ENCODE measurements at places on chromosomes 13 and 19.
A peak's percentile ranks its signal among the peaks of the same experiment; 100 is the strongest.

GRCh38 chr13:30108913-30109237, 198.5 kb downstream of the KATNAL1 start:
- DNase-seq = peak; percentile 86

DNA sequence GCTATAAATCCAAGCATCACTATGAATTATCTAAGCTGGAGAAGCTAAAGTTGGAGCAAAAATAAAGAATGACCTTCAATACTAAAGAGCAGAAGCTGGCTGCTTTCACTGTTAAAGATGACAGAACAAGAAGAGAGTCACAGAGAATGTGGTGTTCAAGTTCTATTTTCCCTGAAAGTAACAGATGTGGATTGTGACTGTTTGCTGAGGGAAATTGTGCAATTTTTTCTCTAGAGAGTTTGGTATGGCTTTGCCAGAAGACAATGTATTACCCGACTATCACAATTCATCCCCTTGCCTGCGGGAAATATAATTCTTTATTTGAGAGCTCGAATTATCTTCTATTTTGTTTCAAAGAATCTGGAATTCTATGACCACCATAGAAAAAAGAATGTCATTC, 83.1 kb downstream of the TNFSF13B start:
- DNase-seq = no peak

- DNase-seq = no peak
These were observed 175.5 kb downstream of the COL4A1 start for GRCh38 chr13:110131424-110131823.

DNA sequence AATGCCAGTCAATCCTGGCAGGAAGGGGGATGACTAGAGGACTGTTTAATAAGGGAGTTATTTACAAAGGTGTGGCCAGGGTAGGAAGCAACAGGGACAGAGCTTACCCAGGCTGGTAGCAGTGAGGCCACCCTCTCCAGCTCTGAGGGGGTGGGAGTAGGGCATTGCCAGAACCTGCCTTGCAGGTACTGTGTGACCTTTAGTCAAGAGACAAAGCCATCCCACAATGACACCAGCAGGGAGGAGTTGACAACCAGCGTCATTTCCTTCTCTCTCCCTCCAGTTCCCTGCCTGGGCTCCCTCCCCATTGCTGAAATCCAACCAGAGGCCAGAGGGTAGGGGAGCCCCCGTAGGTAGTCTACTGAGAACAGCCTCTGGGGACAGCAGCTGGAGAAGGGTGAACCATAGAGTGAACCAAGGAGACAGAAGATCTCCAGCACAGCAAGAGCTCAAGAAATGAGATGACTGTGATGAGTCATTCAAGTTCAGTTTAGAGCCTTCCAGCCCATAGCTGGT, 33.3 kb upstream of the SPATA13 start:
- DNase-seq = peak; percentile 54

DNA sequence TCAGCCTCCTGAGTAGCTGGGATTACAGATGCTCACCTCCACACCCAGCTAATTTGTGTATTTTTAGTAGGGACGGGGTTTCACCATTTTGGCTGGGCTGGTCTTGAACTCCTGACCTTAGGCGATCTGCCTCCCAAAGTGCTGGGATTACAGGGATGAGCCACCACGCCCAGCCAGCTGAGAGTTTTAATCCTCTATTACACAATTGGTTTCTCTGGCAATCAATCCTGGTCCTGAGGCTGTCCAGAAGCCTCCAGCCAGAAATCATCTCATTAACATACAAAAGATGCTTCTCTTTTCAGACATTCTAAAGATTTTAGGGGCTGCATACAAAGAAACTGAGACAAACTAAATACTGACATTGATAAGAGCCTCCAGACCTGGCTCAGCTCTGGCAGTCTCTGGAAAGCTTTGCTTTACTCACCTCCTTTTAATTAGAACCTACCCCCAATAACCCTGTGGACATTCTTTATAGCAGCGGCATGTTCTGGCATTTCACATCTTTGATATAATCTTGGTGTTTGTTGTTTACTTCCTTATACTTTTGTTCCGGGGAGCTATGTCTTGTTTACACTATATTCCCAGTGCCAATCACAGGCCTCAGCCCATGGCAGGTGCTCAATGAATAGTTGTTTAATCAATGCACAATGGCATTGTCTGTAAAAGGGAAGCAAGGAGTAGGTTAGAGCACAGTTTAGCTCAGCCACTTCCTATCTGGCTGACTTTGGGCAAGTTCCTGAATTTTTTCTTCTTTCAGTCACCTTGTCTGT, 4.1 kb upstream of the ZNF724 start:
- no peak for DNase-seq

- DNase-seq = no peak
These were observed 37.6 kb downstream of the SOX21 start for GRCh38 chr13:94674609-94675348.

GRCh38 chr19:6392221-6393073, 517 bp downstream of the GTF2F1 start:
- DNase-seq = no peak

- no peak for DNase-seq
These were observed 8.2 kb downstream of the MTIF3 start for GRCh38 chr13:27442071-27442647.

- DNase-seq = peak; percentile 23
These were observed 58.3 kb upstream of the ZNF507 start for GRCh38 chr19:32287086-32287485.

GRCh38 chr13:106038752-106039151, 496.7 kb downstream of the EFNB2 start:
- DNase-seq = no peak

DNA sequence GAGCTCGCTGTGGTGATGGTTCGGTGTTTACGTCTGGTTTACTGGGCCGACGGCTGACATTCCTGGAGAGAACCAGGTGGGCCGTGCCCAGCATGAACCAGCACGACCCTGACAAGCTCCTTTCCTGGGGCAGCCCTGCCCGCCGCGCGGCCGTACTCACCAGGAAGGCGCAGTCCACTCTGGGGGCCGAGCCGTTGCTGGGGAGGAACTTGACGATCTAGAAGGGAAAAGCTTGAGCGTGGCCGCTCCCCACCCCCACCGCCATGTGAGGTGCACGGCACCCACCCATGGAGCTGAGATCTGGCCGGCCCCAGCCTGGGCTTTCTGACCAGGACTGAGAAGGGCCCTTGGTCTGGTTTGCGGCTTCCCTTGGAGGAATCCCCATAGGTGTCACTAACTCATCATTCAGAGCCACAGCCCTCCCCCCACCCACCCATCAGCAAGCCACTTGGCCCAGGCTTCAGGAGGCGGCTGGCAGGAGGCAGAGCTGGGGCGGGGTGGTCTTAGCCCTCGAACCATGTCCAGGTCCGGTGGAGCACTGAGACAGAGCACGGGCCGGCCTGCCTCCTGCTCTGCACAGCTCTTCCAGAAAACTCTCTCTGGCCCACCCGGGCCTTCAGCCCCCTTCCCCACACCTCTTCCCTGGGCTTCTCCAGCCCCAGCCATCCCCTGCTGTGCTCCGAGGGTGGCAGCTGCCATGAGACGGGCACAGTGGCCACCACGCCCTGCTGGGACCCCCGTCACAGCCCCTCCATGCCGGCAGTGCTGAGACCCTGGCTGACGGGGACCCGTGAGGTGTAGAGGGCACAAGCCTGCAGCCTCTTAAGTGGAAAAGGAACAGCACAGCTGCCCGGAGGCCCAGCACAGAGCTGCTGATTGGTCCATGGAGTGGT, 6.2 kb downstream of the ATP4B start:
- no peak for DNase-seq

- DNase-seq = no peak
These were observed 1.9 kb downstream of the SAFB start for GRCh38 chr19:5624741-5625278.

DNA sequence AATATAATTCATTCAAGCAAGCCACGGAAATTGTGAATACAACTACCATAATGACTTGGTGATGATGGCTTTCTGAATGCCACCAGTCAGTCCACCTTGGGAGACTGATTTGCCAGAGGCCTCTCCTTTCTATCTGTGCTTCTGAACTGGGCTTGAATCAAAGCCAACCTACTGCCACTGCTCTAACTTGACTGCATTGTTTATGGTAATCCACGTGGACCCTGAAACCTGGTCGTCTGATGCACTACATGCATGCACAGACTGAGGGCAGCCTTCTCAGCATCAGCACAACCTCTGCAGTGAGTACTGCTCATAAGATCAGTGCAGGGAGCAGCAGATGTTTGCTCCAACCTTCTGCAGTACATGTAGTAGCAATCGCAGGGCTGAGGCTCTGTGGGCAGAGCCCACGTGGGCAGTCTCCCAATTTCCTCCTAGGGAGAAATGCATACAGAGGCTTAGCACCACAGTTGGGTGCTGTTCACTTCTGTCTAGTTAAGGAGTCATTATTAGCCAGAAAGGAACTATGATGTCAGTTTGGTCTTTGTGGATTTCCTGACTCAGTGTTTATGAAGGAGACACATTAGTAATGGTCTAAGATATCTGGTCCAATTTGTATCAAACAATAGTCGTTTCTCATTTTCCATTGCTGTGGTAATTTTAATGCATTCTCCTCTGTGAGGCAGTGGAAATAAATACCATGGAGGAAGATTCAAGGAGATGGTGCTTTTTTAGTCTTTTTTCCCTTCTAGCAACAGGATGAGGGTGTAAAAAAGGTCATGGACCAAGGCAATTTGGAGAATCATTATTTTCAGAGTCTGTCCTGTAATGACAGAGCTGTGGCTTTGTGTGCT, 82.5 kb downstream of the AKAP11 start:
- no peak for DNase-seq

DNA sequence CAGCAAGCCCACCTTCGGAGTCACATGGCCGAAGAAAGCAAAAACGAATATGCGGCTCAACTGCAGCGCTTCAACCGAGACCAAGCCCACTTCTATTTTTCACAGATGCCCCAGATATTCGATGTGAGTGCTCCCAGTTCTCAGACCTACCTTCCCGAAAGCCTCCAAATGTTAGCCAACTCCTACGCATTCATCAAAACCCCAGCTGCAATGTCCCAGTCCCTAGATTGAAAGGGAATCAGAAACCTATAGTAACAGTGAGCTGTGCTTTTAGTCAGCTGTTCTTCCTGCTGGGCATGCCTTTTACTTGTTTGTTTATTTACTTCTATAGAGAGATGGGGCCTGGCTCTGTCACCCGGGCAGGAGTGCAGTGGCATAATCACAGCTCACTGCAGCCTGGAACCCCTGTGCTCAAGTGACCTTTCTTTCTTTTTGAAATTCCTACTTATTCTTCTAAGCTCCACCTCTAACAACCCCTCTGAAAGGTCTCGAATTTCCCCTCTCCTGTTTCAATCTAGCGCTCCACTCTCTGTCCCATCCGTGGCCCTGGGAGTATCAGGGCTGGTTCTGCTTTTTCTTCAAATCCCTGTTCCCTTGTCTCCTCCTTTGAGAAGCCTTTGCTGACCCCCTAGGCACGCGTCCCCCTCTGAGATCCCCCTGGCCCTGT, 4.4 kb downstream of the TRIP10 start:
- DNase-seq = peak; percentile 51

- DNase-seq = no peak
These were observed 470.6 kb downstream of the LMO7 start for GRCh38 chr13:76106763-76107162.

DNA sequence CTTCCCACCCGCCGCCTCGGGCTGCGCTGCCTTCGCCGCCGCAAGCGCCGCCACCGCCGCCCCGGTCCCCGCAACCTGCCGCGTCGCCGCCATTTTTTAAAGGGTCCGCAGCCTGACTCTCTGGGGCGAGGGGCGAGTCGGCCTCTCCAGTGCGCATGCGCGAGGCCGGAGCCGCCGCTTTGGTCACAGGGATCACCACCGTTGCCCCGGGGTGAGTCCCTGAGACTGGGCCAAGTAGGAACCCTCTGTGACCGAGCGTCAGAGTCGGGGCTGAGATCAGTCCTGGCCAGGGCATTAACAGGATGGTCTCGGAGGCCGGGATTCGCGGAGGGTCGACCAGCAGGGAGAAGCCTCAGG, 42.6 kb downstream of the ZNF146 start:
- DNase-seq = peak; percentile 41

DNA sequence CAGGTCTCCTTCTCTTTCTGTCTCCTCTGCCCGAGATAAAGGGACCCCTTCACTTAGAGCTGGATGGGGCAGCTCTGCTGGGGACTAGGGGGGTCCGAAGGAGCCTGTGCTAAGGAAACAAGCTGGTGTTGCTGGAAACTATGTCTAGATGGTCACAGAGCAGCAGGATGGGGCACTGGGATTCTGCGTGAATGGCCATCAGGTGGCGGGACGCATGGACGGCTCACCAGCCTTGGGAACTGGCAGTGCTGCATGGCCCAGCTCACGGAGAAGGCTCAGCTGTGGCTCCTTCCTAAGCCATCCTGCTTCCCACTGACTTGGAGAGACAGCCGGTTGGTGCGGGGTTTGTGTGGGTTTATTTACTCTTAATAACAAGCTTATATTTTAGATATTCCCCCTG, 411.8 kb downstream of the ZNF536 start:
- DNase-seq = no peak

- no peak for DNase-seq
These were observed 10.6 kb upstream of the TLE2 start for GRCh38 chr19:3039641-3040077.

- DNase-seq = no peak
These were observed 1.3 kb upstream of the ARHGAP45 start for GRCh38 chr19:1065606-1066109.

GRCh38 chr13:26558074-26558805, 757 bp downstream of the WASF3 start:
- DNase-seq = no peak

DNA sequence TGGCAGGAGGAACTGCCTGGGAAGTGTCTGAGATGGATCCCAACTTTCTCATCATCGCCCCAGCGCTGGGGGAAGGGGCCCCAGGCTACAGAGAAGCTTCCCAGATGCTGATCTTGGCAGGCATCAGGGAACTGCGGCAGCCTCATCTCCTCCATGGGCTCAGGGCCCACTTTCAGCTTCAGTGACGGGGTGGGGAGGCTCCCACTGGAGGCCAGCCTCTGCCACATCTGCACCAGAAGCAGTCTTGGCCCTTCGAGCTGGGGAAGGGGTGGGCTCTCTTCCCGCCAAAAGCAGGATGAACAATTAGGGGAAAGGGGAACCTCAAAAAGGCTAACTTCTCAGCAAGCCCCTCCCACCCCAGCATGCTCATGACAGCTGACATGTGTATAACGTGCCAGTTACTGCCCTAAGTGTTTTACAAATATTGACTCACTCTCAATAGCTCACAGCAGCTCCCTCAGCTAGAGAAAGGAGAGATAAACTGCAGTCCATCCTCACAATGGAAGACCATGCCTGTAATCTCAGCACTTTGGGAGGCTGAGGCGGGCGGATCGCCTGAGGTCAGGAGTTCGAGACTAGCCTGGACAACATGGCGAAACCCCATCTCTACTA, 7.1 kb upstream of the S1PR2 start:
- no peak for DNase-seq

DNA sequence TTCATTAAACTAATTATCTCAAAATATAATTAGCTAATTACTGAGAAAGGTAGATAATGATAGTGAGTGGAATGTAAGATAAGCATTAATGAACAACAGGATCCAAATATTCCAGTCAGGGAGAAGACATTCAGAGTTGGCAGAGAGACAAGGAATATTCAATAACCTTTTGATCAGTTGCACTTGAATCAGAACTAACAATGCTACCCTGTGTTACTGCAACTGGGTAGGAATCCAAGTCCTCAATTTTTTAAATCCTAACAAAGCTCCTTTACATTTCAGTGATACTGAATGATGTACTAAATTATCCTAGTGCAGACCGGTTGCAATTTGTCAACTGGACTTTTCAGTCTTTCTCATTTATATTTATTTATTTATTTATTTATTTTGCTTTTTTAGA, 107.1 kb upstream of the MIR17HG start:
- no peak for DNase-seq

GRCh38 chr13:80988391-80989151, 647.6 kb upstream of the SPRY2 start:
- no peak for DNase-seq

Data from ureter (tissue), 1 donor.